ENCODE measurements at places on chromosomes 5 and 9.

DNA sequence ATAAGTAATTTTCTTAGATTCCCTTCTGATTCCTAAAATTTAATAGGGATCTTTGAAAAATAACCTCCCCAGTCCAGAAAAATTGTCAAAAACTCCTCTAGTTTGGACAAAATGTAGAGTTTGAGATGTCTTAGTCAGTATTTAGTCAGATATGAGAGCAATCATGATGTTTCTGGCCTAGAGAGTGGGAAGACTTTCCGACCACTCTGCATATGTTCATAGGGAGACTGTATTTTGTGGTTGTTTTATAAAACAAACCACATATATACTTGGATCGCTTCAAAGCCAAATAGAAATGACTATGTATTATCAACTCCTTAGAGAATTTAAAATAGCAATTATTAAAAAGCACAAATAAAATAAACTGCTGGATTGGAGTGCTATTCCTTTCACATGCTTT lies 15.8 kb downstream of the ZFAND5 start:
- DNase-seq = no peak

- no peak for DNase-seq
Observed at GRCh38 chr5:179858241-179858585, 404 bp downstream of the MRNIP start.

DNA sequence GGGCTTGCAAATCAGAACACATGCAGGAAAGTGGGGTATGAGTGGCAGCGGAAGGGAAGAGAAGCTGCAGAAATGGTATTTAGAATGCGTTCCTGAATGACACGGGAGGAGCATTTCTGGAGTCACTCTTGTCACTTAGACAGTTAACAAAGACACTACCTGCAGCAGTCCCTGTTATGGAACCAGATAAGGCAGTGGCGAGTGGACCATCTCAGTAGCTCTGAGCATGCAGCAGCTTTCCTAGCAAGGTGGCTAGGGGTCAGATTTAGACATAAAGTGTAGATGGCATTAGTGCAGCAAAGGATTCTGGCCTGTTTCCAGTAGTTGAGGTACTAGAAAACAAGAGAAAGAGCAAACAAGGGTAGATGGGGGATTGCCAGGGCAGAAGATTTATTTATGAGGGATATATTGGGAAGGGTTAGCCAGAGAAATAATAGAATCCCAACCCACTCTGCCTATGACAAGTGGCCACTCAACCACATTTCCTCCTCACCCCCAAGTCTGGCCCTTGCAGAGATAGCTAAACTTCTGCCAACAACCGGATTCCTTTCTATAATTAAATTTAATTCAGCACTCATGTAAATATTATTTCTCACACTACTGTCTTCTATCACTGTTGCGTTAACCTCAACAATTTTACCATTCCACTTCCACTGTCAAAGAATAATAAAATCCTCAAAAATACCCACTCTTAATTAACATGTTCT lies 201.6 kb downstream of the DCP2 start:
- DNase-seq = no peak

DNA sequence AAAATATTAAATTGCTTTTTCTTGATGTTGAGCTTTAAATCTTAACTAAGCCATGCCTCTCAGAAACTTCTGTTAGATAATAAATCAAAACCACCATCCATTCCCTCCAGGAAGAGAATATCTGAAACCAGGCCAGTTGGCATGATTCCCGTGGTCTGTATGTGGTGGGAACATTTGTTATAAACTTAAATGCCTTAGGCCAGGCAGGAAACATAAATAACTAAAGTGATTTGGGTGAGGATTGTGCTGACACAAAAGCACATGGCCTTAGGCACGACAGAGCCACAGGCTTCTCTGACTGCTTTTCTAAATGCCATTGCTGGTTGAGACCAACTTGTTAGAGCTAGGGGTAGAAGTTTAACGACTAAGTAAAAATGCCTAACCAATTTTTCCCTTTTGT lies 255.9 kb downstream of the GABRG2 start:
- no peak for DNase-seq

- no peak for DNase-seq
Observed at GRCh38 chr9:36189976-36190375, 745 bp upstream of the CLTA start.

DNA sequence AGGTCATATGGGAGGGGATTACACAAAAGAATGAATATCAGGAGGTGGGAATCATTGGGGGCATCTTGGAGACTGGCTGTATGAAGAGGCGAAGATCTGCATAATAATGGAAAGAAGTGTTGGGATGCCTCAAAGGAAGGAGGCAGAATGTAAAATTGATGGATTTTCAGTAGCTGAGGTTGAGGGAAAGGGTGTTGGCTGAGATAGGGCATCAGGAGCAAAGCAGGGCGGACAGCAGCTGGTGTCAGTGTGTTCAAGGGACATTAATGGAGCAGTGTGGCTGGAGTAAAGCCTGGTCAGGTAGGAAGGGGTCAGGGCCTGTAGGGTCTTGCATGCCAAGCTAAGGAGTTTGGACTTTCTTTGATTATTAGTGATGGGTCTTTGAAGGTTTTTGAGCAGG lies 65.2 kb upstream of the TNFAIP8 start:
- DNase-seq = no peak

GRCh38 chr9:2709645-2710101 lies 7.6 kb upstream of the KCNV2 start:
- no peak for DNase-seq

GRCh38 chr9:95477441-95477840 lies 39.3 kb downstream of the PTCH1 start:
- DNase-seq = no peak
